ENCODE measurements at places on chromosomes 2 and 18.

DNA sequence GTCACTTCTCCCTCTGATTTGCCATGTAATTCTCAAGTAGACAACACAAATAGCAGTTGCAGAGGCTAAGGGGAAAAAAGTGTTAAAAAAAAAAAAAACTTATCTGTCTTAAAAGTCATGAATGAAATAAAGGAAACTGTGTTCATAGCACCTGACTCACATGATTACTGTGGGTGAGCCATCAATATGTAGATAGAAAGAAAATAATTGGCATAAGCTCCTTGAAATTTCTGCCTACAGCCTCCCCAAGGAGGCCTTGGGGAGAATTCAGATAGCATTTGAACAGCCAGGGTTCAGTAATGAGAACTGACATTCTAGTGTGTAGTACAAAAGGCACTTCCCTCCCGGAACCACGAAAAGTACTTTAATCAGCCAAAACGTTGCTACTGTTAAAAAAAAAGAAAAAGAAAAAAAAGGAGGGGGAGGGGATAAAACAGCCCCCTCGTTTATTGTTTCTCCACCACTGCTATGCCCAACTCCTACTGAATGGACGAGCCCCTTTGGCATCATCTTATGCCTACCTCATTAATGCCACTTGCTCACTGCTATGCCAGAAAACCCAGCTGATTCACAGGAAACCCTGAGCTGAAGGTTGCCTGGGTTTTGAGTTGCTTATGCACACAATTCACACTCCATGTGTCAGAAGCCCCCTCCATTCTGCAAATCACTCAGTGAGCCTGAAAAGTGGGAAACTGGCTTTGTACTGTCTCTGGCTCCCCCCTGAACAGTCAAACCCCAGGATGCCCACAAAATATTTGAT lies 65.5 kb upstream of the KLF7 start:
- DNase-seq = no peak

DNA sequence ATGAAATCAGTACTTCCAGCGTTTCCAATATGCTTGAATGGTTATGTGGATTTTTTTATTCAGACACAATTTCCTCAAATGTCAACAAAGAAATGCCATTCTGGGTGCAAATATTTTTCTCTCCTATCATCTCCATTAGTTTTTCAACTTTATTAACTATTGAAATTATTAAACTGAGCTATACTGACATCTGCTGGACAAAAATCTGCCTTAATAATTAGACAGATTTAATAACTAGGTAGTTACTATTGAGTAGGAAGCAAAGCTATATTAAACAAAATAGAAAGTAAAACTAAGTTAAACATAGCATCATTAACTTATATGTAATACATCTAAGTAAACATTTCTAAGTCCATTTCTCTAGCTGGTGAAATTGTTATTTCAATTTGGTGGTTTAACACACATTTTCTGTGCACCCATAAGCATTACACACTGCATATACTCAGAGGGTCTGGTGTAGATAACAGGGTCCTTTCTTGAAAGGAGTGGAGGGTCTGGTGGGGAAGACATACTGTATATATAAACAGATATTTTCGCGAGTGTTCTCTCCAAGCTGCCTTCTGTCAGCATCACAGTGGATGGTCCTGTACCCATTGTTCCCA lies 77.0 kb downstream of the LANCL1 start:
- no peak for DNase-seq

GRCh38 chr2:128986026-128986715 lies 667.5 kb upstream of the HS6ST1 start:
- no peak for DNase-seq

- DNase-seq = no peak
Measured at GRCh38 chr2:61707984-61708852, 145.6 kb downstream of the FAM161A start.

GRCh38 chr18:12068950-12069320 lies 24.7 kb upstream of the ANKRD62 start:
- no peak for DNase-seq

GRCh38 chr2:70956141-70956540 lies 20.4 kb downstream of the ATP6V1B1 start:
- no peak for DNase-seq

DNA sequence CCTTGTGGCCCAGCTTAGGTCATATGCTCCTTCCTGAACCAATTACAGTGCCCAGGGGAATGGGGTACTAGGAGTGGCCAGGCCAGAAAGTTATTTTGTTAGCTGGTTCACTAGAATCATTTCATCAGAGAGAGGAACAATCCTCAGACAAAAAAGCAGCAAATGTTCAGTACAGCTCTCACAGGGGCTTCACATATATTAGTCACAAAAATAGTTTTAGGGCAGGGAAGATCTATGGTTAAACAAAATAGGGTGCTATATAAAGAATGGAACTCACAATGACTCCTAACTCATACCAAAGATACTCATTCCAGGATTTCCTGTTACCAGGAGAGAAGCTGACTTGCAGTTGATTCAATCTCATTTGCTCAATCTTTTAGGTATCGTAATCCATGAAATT lies 71.0 kb downstream of the CWC22 start:
- no peak for DNase-seq

GRCh38 chr18:30999186-30999585 lies 43.4 kb downstream of the DSC3 start:
- no peak for DNase-seq

DNA sequence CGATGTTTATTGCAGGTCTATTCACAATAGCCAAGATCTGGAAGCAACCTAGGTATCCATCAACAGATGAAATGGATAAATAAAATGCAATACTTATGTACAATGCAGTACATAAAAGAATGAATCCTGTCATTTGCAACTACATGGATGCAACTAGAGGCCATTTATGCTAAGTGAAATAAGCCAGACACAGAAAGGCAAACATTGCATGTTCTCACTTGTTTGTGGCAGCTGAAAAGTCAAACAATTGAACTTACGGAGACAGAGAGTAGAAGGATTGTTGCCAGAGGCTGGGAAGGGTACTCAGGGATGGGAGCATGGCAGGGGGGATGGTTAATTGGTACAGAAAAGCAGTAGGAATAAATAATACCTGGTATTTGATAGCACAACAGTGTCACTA lies 563.9 kb downstream of the TMX3 start:
- no peak for DNase-seq

DNA sequence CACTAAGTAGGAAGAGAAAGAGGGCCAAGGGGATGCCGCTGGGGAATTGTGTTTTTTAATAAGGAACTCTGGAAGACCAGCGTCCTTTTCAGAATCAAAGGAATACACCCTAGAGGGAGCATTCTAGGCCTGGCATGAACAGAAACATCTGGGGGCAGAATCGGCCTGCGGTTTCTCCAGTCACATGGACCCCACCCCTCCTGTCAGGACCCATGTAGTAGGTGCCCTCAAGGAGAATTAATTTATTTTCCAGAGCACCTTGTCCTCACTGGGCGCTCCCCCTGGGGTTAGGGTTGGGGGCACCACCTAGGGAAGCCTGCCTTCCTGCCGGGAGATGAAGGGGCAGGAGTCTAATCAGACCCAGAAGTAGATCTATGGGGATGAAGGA lies 44.2 kb downstream of the TMEM37 start:
- DNase-seq = no peak

GRCh38 chr2:59206361-59206760 lies 965.2 kb upstream of the FANCL start:
- DNase-seq = no peak

Measured in activated T-cell treated with anti-CD3 and anti-CD28 coated beads, Interleukin-2, amount 50 U/mL, for 48 hours (primary cell).